CD4-positive, alpha-beta T cell treated with Interleukin-15 for 4 hours (primary cell): ENCODE measurements at places on chromosomes 3 and 15.

GRCh38 chr3:53195602-53196574 is 34.9 kb downstream of the PRKCD start:
- peak; percentile 46 for DNase-seq

DNA sequence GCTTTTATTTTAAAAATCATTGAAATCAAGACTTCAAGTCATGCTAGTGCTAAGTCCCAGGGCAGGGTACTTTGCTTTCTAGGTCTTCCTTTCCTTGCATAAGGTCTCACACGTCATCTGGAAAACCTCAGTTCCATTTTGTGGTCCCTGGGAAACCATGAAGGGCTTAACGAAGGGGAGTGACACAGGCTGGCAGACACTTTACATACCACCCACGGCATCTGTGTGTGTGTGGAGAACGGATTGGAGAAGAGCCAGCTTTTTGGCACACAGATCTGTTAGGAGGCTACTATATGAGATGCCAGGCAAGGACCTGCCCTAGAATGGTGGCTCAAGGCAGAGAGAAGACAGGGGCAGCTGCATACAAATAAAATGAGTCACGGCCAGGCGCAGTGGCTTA is 107.5 kb upstream of the NSMCE3 start:
- no peak for DNase-seq

- DNase-seq, result no peak
Measured at GRCh38 chr15:67607329-67607728, 64.8 kb downstream of the MAP2K5 start.

DNA sequence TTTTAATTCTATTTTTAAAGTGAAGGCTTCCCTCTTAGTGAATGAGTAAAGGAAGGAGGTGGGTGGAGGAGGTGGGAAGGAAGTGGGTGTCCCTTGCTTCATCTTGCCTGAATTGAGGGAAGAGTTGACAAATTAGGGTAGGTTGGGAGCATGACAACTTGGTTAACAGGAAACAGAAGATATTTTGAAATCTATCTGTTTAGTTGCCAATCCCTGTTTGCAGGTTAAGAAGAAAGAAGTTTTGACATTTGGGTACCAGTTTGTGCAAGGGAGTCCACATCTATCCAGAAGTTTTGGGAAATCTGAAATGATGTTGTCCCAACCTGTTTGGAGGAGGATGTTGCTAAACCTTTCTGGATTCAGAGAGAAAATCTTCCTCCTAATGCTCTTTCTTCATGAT is 204.1 kb upstream of the SUCLG2 start:
- DNase-seq, result no peak

- DNase-seq, result no peak
Measured at GRCh38 chr3:155553780-155554179, 191.1 kb downstream of the PLCH1 start.

- no peak for DNase-seq
Measured at GRCh38 chr3:55795746-55796145, 308.6 kb upstream of the WNT5A start.

DNA sequence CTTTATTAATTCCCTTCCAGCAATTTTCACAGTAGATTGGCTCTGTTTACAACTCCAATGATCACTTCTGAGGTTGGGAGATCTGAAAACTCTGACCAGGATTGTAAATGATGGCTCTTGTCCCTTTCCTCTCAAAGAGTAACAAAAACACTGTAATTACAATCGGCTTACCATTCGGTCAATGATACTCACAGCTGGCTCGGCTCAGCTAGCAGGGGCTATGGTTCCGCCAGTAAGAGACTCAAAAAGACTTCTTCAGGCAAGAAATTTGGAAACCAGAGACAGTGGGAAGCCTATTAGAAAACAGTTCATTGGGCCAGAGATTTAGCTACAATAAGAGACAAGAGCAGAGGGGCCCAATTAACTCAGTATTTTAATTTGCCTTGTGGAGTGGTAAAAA is 96.6 kb downstream of the LRRC3B start:
- no peak for DNase-seq

GRCh38 chr15:33506781-33507296 is 196.1 kb downstream of the RYR3 start:
- DNase-seq, result no peak

GRCh38 chr3:136929977-136930670 is 27.7 kb upstream of the IL20RB start:
- DNase-seq, result no peak

DNA sequence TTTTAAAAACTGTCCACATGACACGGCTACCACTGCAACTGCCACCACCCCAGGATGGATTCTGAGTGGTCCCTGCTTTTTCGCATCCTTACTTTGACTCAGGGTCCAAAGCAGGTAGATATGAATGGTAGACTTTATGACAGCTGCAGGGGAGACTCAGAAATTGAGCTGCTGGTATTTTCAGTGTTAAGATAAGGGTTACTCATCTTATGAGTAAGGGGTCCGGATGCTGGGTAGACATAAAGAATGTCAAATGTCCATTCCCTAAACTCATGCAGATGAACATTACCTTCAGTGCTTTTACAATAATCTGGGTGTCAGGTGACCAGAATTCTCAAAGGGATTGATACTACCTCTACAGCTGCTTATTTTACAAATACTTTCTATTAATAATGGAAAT is 25.9 kb upstream of the BBX start:
- no peak for DNase-seq

DNA sequence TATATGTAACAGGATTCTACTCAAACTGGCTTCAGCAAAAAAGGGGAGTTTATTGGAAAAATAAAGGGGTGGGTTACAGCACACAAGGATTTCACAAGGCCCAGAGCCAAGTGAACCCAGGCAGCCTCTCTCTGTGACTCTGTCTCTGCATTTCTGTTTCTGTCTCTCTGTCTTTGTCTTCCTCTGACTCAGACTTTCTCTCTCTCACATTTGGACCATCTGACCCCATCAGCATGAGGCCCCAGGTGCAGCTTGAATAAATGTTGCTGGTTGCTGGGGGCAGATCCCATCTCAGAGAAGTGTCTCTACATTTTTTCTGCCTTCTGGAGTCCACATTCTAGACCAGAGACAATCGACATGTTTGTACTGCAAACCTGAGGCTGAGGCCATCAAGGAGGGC is 45.0 kb downstream of the RPLP1 start:
- no peak for DNase-seq

DNA sequence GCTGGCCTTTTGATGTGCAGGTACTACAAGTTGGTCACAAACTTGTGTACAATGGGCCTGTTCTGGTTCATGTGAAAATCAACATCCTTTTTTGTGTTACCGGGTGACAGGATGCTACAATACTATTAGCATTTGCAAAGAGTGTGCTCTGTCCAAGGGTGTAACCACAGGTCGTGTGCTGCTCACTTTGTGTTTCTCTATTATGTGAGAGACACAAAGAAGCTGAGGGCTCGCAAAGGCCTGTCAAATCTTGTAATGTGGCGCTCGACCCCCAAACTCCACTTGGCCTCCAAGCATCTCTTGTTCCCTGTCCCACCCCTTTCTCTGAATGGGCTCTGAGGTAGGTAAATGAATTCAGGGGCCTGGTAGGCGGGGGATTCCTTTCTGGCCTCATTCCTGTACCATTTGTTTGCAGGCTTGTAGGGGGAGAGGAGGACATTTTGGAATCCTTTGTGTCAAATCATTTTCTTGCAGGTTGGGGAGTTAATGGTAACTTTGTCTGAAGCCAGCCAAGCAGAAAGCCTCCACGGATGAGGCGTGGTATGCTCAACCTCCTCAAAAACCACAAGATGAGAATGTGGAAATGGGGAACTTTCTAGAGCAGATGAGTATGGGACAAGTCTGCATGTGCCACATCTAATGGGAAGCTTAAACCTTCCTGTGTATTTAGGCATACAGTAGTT is 109.1 kb downstream of the OPA1 start:
- DNase-seq, result no peak

DNA sequence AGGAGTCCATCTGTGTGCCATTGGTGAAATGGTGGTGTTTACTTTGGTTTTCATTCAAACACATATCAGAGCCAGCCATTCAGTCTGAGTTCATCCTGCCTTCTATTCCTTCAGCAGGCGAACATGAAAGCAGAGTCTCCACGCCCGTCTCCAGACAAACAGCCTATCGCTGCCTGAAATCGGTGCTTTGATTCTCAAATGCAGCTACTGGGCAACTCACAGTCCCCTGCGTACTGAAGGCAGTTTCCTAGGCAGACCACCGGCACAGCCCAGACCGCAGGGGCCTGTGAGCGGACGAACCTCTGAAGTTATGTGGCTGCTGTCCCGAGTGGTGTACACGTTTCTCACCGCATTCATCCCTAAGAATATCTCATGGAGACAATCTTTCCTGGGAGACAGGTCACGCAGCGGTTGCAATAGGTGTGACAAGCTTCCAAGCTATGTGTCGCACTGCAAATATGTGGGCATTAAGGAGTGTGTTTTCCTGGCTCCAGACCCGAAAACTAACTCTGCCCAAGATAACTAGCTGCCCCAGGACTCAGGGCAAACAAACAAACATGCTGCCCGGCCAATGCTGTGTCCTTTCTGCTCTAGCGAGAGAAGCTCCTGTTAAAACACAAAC is 16.9 kb upstream of the RYR3 start:
- DNase-seq, result no peak

DNA sequence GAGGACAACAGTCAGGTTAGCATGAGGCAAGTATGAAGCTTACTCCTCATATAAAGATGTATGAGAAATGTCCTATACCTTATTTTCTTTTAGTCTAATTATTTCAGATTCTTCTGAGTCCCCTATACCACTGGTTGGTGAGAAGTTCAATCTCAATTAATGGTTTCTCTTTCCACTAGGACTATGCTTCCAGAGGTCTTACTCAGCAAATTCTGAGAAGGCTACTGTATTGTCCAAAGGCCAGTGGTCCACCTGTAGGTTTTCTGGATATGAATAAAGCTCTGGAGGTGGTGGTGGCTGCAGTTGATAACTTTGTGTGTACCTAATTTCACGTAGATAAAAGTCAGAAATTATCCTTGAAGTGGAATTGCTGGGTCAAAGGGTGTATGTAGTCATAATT is 149.4 kb downstream of the EPHB1 start:
- DNase-seq, result no peak

GRCh38 chr3:160154033-160154432 is 71.2 kb upstream of the C3orf80 start:
- no peak for DNase-seq

- no peak for DNase-seq
Measured at GRCh38 chr15:33451385-33451784, 140.6 kb downstream of the RYR3 start.

DNA sequence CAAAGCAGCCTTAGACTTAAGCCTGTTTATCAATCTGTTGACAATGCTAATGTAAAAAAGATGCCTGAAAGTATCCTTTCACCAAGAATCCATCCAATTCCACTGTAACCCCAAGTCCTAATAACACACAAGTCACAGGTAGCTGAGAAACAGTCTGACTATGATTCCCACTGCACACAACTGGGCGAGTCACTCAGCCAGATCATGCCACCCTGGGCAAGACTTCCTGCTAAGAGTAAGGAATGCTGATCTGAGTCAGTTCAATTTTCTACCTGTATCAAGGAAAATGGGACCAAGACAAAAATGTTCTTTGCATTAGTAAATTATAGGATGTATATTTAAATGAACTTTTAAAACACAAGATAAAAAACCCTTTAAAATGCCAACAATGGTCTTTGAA is 33.3 kb downstream of the NPTN start:
- no peak for DNase-seq

DNA sequence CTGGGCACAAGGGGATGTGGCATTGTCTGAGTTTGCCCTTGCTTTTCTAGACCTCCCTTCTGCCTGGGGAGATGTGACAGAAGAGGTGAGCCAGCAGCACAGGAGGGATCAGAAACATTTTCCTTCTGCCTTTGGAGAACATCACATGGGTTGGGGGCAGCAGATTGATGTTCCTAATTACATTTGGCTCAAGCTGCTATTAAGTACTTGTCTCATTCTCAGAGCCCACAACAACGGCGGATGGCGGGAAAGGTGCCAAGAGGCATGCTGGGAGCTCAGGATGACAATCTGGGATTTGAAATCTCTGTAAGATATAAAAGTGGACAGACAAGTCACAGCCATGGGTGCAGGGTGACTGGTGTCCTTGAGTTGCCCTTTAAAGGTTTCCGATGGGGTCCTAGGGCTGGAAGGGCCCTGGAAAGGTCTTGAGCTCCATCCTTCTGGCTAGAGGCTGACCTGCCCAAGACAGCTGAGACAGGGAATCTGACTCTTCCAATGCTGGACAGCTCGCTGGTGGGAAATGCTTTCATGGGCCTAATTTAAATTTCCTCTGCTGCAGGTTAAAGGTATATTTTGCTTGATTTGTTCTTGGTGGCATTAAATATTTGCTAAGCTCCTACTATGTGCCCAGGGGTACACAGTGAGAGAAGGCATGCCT is 2.4 kb upstream of the CORO2B start:
- no peak for DNase-seq

DNA sequence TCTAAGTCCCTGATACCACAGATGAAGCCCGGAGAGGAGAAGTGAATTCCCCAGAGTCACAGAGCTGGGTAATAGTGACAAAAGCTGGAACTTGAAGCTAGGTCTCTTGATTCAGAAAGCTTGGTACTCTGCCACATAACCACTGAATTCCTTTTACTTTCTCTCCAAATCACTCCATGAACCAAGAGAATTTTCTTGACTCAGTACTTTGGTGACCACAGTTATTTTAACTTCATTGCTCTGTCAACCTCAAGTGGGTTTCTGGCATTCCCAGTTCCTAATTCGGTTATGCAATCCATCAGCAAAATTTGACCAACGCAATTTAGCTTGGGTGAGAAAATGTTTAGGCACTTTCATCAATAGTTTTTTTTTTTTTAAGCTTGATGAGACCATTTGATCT is 61.0 kb upstream of the PPARG start:
- no peak for DNase-seq

DNA sequence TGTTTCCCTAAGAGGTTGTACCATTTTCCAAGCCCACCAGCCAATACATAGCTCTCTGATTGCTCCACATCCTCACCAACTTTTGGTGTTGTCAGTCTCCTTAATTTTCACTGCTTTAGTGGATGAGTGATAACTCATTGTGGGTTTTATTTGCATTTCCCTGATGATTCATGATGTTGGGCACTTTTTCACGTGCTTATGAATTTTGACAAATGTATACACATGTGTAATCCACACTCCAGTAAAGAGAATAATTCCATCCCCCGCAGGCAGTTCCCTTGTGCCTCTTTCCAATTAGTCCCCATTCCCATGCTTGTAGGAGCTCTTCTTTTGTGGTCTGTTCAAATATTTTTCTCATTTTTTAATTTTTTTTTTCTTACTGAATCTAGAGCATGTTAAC is 52.4 kb downstream of the ANP32A start:
- DNase-seq, result no peak

- no peak for DNase-seq
Measured at GRCh38 chr3:169028716-169029115, 634.8 kb downstream of the MECOM start.
